ENCODE measurements at places on chromosomes 2 and 18. TPM values are rescaled to one million over a fixed set of nuclear protein-coding genes. Genes with fewer than 3 reads are reported as not detected.

Gene LDLRAD4
- total RNA-seq = 1.8 TPM

DNA sequence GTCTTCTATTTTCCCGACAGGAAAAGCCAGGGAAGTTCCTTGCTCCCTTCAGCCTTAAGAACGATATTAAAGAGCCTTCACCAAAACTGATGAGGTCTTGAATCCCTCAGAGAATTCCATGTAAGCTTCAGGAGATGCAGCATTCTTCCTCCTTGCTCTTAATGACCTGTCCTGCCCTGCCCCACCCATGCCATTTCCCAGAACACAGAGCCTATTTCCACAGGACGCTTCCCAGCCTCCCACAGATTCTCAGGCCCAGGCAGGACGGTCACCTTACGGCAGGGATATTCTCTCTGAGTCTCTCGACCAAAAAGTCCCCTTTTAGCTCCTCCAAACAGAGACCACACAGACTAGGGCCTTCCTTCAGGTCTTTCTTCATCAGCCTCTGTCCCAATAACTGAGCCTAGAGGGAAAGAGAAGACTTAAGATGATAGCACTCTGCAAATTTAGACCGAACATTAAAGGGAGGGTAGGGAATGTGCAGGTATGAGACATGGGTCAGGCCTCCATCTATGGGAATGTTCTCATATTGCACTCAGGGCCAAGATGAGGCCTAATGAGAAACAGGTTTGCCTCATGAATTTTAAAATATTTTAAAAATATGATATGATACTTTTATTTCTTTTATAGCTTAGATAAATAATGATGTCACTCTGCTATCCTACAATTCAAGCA is 62.1 kb downstream of the COBLL1 start:
- DNase-seq = no peak

DNA sequence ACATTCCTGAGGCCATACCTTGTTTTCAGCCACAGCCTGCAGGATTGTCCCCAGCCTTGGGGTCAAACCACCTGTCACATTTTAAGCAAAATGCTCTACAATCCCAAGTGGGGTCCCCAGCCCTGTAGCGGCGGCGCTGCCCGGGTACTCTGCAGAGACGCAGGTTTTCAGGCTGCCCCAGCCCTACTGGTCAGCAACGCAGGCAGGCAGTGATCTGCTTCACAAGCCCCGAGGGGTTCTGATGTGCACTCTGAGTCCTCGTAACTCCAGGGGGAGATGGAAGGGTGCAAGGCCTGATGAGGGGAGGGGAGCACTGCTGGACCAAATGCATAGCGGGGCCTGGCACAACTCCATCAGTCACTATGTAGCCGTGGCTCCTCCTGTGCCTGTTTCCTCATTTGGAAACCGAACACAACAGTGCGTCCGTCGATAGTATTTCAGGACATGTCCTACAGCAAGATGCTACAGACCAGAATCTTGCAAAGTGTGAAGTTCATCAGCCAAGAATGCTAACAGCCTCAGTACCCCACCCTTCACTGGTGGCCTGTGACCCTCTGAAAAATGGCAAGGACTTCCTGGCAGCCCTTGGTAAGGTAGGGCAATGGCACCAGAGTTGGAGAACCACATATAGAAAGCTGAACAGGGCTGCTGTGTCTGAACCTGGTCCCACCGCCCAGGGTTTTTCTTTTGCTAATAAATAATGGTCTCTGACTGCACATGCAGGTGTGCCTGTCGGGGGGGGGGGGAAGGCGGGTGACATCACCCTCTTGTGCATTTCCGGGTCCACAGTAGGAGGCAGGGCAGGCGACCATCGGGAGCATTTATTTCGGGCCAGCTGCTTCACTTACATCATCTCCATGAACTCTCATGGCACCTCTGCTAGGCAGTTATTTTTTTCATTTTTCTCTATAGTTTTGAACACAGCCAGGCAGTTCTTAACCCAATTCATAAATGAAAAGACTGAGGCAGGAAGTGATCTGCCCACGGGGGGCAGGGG is 50.6 kb upstream of the TFCP2L1 start:
- peak; percentile 50 for DNase-seq

GRCh38 chr2:240155048-240155744 is 14.7 kb upstream of the OTOS start:
- DNase-seq = no peak

GRCh38 chr2:76391678-76392077 is 681.0 kb upstream of the GCFC2 start:
- DNase-seq = no peak

DNA sequence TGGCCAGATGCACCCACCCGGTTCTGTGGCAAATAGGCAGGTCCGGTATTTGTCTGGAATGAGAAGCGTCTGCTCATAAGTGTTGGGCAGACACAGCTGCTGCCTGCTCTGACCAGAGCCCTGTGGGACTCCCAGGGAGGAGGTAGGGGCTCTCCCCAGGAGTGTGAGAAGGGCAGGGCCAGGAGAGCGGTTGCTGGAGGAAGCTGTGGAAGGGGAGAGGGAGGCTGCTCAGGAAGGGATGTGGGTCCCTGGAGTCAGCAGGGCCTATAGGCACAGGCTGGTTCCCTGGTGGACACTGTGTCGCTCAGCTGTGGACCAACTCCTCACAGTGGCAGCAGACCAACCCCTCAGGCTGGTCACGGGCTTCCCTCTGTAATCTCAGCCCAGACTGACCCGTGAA is 109.2 kb downstream of the DYSF start:
- DNase-seq = no peak

- DNase-seq = no peak
Observed at GRCh38 chr18:5600378-5601071, 56.7 kb upstream of the EPB41L3 start.

DNA sequence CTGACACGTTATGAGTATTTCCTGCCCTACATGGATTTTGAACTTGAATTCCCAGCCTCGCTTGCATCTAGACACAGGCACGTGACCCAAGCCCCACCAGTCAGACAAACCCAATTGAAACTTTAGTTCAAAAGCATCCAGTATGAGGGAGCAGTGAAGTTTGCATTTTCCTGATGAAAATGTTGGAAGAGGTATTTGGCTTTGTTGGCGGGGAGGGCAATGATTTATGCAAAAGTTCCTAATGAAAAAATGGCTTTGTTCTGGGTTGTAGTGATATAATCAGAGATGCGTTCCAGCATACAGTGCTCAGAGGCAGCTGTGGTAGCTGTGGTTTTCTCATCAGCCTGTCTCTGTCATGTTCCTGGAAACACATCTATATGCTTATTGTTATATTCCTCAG is 36.8 kb upstream of the CPS1 start:
- no peak for DNase-seq
